ENCODE measurements at places on chromosomes 7 and 10.

DNA sequence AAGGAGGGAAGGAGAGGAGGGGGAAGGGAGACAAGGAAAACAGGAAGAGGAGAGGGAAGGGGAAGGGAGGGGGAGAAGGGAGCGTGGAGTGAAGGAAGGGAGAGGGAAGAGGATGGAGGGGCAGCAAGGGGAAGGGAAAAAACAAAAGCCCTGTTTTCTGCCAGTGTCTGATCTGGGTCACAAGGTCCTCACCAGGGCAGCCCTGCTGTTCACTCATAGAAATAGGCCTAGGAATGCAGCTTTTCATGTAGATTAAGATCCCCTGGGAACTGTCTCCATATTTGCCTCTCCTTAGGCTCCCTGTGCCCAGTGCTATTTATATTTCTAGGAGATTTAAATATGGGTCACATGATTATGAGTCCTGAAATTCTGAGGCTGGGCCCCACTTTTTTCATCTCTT lies 790.7 kb downstream of the TNS3 start:
- no peak for DNase-seq

DNA sequence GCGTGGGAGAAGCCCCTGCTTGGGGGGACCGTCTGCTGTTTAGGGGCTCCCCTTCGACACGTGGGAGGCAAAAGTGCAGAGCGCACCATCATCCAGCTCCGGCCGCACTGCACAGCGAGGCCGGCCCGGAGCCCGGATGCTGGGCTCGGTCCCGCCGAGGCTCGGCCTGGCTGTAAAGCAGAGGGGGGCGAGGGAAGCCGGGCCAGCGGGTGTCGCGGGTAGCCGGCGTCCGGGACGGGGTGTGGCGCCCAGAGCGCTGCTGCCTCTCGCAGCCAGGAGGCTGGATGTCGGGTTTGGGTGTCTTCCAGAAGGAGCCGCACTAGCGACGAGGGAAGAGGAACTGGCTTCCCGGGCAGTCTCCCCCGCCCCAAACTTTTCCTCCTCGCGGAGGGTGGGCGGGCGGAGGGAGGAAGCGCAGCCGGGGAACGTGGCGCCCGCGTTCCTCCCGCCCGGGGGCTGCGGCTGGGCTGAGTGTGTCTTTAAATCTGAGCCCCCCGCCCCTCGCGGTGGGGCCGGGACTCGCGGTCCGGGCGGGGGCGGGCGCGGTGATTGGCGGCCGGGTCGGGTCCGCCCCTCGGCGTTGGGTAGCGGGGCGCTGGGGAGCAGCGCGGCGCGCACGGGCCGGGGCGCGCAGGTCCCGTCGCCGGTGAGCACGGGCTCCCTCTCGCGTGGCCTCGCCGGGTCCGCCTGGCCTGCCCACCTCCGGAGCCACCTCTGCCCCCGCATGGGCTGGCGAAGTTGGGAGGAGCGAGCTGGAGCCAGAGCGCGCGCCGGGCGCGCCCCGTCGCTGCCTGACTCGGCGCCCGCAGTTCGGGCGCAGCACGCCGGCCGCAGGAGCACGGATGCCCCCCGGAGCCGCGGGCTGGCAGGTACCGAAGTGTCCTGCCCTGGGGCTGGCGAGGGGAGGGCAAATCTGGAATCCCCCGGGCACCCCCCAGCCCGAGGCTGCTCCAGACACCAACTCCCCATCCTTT lies at the start of gene PALD1:
Gene PALD1, plus strand, starts transcription at position 577 of the 974 bp plus-strand sequence. CDS start 47,185 bp downstream, outside the sequence.
- DNase-seq = peak; percentile 41

- DNase-seq = no peak
Measured at GRCh38 chr10:1249142-1249920, 193.1 kb downstream of the WDR37 start.

DNA sequence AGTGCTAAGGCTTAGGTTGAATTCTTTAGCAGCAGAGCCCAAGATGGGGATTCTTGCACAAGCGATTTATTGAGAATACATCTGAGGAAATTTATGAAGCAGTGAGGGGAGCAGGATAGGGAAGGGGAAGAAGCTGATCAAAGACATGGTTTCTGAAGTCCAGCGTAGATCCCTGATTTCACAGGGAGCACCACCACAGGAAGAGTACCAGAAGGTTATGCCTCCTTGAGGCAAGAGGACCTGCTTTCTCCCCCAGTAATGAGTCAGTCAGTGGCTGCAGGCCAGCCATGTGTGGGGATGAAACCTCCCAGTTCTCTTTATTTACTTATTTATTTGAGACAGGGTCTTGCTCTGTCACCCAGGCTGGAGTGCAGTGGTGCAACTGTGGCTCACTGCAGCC lies 35.0 kb upstream of the CBLL1 start:
- DNase-seq = no peak

DNA sequence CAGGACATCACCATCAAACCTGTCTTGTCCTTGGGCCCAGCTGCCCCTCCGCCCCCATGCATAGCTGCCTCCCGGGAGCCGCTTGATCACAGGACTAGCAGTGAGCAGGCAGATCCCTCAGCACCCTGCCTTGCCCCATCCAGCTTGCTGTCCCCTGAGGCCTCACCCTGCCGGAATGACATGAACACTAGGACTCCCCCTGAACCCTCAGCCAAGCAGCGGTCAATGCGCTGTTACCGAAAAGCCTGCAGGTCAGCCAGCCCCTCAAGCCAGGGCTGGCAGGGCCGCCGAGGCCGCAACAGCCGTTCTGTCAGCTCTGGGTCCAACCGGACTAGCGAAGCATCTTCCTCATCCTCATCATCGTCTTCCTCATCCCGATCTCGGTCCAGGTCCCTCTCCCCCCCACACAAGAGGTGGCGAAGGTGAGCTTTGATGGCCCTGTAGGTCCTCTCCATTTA lies 5.2 kb upstream of the NOLC1 start:
- no peak for DNase-seq

Data from mesothelial cell of epicardium (in vitro differentiated cells).